GM19239 (cell line): ENCODE measurements at places on chromosomes 3 and 15.

DNA sequence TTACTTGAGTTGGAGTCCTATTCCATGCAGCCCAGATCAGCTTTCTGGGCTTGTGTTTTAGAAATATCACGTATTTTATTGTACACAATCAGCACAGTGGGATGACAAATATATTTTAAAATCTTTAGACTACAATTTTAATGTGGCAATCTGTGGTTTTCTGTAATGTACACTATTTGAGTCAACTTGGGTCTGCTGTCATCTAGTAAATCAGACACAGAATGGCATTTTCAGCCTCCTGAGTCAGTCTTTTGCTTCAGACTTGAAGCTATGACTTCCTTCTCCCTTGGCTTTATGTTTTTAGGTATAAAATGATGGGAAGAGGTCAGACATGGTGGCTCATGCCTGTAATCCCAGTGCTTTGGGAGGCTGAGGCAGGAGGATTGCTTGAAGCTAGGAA is 232.1 kb downstream of the NECTIN3 start:
- DNase-seq, result no peak

DNA sequence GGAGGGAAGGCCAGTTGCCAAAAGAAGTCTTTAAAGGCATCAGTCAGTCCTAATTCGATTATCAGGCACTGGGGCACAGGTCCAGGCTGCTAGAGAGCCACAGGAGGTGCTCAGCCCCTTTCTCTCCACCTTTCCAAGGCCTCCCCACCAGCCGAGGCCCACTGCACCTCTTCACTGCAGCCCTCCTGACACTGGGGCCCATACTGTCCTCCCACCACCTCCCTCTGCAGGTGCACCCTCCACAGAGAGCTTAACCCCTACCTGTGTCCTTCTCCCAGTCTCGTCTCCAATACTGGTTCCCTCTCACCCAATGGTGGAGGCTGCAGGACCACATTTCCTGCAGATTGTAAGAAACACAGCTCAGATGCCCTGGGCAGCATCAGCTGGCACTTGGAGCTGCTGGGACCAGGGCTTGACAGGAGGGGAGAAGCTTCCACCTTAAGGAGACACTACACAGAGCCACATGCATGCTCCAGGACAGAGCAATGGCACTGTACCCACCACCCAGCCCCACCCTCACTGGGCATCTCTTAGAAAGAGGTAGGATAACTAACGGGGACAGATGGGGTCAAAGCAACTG is 81.6 kb upstream of the PRR20G start:
- DNase-seq, result no peak

- DNase-seq, result no peak
Observed at GRCh38 chr15:49621401-49621811, 558 bp downstream of the DTWD1 start.

GRCh38 chr3:72960812-72961518 is 35.6 kb upstream of the PPP4R2 start:
- no peak for DNase-seq

DNA sequence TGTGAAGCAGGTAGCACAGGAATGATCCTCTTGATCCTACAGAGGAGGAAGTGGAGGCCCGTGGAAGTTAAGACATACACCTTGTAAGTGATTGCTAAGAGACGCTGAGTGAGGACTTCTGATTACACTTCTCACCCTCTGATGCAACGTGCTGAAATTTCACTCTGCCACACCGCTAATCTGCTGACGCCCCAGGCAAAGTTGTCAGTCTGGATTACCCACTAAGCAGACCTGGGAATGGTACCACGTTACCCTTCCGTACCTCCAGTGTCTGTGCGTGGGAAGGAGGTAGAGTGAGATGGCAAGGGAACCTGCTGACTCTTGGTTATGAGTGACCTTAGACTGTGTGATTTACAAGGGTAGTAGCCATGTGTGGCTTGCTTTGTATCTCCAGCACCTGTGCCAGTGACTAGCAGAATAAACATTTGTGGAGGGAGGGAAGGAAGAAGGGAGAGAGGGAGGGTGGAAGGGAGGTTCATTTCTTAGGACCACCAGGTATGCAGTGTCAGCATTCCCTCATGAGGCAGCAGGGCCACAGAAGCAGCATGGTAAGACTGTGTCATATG is 115.0 kb downstream of the ALDH1A2 start:
- no peak for DNase-seq

- no peak for DNase-seq
Observed at GRCh38 chr3:69494185-69494584, 108.3 kb upstream of the FRMD4B start.

DNA sequence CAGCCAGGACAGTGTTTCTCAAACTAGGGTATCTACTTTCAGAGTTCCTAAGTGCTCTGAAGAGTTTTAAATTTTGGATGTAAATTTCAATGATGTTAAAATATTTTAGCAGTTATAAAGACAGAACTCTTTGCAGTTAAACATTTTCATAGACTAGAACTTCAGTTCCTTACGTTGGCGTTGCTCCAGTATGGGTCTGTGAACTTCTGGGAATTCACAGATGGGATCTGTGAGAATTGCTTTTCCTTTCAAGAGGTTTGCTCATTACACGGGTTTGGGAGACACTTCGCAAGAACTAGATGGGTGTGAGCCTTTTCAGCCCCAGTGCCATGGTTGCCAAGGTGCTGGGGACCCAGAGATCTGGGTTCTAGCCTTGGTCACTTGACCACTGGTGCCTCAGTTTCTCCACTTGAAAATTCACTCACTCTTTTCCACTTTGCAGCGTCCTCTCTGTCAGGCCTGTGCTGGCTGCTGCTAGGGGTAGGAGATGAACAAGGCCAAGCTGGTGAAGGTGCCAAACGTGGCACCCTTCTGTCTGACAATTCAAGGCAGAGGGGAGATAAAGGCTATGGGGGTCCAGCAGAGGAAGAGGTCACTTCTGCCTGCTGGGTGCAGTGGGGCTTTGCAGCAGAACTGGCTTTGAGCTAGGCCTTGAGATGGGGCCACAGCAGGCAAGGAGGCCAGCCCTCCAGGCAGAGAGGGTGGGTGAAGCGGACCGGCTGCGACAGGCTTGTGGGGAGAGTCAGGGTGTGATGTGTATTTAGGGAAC is 48.1 kb downstream of the EPHB3 start:
- DNase-seq, result no peak

GRCh38 chr3:184659797-184660301 is 52.0 kb downstream of the MAGEF1 start:
- no peak for DNase-seq

DNA sequence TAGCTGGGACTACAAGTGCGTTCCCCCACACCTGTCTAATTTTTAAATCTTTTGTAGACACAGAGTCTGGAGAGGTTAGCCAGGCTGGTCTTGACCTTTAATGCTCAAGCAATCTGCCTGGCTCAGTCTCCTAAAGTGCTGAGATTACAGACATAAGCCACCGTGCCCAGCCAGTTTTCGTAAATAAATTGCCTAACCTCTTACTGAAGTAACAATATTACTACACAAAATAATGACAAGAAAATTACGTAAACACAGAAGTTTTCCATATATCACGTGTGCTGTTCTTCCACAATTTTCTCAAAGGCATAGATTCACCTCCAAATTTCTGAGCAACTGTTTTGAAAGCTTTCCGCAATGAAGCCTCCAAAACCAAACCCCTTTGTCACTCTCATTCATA is 58.1 kb upstream of the PROK2 start:
- DNase-seq, result no peak

DNA sequence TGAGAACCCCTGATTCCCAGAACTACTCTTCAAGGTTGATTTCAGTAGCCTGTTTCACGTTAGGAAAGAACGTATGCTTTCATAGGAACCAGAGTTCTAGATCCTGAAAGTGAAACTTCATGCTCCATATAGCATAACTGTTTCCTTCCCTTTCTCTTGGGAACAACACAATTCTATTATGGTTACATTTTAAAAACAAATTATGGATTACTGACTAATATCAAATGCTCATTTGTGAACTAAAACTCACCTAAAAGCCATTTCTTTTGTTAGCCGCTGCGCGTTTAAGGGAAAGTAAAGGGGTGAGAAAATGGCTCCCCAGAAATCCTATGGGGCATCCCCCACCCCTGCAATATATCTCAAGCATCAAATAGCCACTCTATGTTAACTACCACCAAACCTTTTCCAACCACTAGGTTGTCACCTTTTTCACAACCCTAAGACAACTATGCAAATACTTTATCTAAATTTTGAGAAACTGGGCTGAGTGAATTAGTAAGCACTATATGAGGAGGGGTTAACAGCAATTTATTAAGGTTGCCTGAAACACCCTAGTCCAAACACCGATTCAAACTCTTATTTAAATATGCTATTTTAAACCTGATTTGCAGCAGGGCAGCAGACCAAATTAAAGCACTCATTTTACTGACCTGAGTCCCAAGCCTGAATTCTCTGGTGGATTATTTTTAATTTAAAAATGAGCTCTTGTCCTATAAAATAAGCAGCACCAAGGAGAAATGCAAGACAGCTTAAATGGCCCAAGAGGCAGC is 2.4 kb downstream of the SIAH2 start:
- DNase-seq, result no peak

- DNase-seq, result no peak
Observed at GRCh38 chr3:25679642-25680302, 15.1 kb upstream of the TOP2B start.

DNA sequence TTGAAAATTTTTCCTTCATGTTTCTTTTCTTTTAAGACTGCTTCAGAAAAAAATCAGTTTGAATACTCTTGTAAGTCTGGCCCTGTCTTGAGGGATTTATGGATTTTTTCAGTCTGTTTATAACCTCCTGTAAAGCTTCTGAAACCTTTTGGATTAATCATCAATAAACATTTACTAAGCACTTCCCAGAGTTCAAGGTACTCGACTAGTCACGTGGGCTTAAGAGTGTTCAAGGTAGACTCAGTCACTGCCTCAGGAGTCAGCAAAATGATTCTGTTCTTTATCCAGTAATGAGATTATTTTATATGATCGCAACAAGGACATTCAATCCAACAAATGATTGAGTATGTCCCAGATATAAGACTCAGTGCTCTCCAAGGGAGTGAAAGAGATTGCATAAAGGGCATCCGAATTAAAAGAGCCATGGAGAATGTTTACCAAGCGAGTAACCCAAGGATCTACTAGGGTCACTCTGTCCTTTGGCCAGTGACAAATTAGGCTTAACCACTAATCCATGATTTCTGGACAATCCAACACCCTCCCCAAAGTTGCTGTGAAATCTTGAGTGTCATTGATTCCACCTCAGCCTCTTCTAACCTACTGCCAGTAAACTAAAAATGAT is 726.6 kb upstream of the NAALADL2 start:
- DNase-seq, result no peak

DNA sequence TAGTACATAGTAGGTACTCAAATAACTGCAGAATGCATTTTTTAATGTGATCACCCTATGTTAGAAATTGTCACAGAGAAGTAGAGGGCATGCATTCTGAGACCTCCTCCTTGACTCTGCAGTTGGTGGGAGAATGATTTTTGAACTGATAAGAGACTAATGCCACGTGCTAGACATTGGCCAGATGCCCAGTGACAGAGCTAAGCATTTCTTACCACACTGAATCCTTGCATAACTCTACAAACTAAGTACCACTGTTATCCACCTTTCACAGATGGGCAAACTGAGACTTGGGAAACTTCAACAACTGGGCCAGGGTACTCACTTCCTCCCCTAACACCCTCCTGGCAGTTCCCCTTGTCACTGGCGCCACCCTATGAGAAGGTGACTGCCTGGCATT is 33.5 kb upstream of the SPATA12 start:
- no peak for DNase-seq

DNA sequence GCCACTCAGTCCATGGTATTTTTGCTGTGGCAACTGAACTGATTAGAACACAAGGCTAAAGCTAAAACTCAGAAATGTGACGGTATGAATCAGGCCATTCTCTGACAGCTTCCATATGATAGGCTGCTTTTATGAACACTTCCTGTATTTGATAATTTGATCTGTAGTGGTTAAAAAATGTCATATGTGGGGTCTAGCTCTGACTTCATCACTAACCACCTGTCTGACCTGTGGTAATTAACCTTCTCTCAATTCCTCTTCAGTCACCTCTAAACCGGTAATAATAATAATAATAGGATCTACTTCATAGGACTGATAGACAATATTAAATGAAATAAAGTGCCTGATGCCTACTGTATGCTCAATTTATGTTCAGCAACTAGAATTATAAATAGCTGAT is 223.2 kb downstream of the MBNL1 start:
- DNase-seq, result no peak

DNA sequence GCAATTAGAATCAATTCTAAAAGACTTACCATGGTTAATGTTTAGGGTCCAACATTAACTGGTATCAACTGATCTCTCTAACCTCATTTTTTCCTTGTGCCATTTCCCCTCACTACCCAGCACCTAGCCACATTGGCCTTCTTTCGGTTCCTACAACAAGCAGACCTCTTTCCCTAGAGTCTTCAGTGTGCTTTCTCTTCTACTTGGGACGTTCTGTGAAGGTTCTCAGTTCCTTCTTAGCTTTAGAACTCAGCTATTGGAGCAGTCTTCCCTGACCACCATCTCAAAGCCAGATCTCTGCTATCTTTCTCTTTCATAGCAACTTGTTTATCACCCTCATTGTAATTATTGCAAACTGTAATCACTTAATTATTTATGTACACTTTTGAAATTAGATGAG is 31.5 kb upstream of the MINDY4B start:
- no peak for DNase-seq

DNA sequence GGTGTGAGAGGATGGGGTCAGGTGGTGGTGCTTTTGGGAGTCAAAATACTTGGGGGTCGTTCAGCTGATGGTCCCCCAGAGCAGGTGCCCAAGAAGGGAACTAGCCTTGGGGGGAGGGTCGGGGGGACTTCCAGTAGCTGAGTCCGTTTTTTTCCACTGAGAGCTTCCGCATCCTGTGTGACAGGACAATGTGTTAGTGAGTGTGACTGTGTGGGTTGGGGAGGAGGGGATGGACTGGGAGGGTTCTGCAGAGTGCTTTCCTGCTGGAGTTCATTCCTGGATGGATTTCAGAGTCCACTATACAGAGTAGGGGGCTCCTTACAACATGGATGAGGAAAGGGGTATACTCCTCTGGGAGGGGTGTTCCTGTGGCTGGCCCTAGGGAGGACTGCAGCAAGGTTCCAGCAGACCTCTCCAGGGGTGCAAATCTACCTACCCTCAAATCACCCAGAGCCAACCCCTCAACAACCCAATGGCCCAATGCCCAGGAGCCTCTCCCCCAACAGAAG is 601 bp upstream of the HYAL2 start:
- DNase-seq, result no peak

DNA sequence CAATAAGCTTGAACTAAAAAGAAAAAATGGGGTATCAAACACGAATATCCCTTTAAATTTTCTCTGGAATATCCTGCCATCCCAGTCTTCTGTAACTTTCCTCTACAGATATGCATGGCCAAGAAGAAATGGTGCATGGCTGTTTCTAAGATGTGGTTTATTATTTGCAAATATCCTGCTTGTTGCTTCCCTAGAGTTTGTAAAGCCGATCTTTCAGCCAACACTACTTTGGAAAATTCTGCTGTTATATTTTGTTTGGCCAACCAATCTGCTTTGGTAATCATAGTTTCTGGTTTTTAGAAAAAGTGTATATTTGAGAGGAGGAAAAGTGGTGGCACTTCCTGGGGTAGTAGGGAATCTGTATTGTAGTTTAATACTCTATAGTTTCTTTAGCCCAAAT is 13.9 kb downstream of the PHLDB2 start:
- no peak for DNase-seq
